PC-3 (cell line): ENCODE measurements at places on chromosomes 7 and 10. TPM values are rescaled to one million over a fixed set of nuclear protein-coding genes. Genes with fewer than 3 reads are reported as not detected.

- no peak for DNase-seq
Measured at GRCh38 chr7:76193466-76193865, 8.2 kb upstream of the SRRM3 start.

DNA sequence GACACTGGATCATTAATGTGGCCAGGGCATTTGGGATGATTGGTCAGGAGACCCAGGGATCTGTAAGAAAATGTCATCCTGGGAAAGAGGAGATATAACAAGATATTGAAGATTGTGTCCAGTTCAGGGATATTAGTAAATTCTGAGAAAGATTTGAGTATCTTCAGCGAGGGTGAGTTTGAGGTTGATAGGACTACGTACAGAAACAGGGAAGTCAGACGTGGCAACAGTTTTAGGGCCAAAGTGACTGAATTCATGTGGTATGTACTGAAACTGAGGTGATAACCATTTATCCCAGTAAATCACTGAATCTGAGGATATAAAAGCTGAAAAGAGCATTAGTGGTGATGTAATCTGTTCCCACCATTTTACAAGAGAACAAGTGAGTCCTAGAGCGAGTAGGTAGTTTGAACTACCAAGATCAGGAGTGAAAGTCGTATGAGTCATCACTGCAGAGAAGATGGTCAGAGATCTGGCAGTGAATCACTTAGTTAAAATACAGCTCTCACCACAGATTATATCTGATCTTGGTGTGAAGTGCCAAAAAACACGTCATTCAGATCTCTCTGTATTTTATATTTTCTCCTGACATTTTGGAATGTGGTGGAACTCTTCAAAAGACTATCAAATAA lies 220.5 kb downstream of the CDK14 start:
- peak; percentile 96 for DNase-seq

GRCh38 chr7:157090485-157091165 lies 48.1 kb upstream of the UBE3C start:
- DNase-seq = no peak

DNA sequence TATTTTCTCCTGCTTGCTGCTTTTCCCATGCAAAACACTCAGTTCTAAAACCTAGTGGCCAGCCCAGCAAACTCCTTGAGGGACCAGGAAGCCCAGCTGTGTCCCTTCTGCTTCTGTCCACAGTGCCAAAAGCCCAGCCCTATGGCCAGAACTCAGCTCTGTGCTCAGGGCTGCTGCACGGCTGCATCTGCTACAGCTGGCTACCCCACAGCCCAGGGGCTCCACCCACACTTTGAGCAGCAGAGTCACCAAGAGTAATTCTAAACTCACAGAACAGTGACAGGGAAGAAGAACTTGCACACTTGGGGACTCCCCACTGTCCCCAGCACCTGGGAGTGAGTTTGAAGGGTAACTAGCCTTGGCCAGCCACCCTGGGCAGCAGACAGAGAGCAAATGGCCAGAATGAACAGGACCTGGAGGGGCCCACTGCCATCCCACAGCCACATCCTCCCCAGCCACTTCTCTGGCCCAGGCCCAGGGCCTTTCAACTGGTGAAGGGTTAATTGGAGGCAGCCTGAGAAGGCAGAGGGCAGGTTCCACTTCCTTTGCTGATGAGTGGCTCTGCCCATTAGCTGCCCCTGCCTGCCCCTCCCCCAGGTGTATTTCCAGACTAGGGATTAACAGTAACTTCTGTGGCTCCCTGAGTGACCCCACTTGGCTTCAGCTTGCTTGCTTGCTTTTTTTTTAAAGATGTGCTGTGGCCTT lies 28.1 kb upstream of the TRIM8 start:
- DNase-seq = no peak

DNA sequence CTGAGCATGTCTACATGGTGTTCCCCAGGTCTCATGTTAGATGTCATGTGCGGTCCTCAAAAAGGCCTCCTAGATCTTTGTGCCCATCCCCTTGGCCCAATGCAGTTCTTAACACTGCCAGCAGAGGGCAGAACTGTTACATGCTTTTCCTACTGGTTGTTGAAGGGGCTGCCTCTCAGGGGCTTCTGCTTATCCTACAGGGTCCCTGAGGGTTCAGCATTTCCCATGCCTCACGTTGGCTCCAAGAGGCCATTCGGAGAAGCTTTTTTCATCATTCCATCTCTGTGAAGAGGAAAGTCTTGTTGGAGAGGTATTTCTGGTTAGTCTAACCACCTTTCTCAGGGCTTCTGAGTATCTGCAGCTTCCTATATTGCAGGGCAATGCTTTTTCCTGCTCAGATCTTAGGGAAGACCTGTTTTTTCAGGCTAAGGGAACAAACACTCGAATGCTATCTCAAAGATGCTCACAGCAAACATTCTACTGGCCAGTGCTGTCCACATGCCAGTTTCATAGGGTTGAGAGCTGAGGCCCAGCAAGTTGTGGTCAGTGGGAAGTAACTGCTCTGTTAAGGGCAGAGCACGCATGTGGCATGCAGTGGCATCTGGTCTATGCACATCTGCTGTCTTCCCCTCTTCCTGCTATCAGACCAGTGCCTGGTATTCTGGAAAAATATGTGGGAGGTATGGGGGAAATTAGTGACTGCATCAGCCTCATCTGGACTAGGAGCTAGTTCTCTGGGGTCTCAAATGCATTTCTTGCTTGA lies 31.5 kb downstream of the MBL2 start:
- peak; percentile 96 for DNase-seq

DNA sequence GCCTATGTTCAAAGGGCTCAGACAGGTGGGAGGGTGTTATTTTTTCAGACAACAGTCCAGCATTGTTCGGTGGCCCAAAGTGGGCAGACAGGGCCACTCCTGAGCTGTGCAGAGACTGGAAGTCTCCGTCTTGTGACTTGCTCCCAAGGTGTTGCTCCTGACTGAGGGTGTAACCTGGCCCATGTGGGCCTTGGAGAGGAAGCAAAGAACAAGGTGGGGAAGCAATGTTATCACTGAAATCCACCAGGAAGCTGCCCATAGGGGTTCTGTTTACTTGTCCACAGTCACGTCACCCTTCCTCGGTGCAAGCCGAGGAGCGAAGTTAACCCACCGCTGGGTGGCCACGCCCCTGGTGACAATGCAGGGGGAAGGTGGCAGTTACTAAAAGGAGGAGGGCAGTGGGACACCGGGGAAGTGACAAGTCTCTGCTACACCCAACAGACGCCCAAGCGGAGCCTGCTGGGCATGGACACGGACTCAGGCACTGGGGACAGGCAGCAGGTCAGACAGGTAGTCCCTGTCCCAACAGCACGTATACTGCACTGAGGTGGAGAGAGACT lies 311.6 kb upstream of the MKI67 start:
- no peak for DNase-seq

DNA sequence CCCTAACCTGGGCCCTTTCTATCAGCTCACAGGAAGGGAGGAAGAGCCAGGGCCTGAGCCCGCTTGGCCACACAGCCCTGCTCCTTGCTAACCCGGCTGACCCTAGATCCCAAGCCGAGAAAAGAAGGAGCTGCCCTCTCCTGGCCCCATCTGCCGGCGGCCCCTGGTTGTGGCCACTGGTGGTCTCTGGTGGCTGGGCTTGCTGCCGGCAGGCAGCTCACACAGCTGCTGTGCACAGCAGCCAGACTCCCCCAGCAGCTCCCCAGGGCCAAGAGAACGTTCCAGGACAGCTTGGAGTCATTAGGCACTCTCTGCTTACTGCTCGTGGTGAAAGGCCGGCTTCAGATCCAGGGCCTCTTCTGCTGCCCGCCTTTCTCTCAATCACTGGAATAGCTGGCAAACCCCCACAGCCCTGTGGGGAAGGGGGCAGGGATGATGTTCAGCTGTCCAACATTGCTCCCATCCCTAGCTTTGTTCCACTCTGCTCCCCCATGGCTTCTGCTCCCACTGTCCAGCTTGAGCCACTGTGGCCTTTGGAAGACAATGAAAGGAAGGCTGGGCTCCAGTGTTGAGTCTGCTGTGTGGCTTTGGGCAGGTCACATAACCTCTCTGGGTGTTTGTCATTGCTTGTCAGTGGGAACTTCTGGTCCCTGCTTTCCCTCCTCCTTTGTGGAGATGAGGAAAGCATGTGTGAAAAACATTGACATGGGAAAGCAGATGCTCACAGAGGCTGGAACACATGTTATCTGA lies 35.4 kb upstream of the COL13A1 start:
- DNase-seq = no peak

DNA sequence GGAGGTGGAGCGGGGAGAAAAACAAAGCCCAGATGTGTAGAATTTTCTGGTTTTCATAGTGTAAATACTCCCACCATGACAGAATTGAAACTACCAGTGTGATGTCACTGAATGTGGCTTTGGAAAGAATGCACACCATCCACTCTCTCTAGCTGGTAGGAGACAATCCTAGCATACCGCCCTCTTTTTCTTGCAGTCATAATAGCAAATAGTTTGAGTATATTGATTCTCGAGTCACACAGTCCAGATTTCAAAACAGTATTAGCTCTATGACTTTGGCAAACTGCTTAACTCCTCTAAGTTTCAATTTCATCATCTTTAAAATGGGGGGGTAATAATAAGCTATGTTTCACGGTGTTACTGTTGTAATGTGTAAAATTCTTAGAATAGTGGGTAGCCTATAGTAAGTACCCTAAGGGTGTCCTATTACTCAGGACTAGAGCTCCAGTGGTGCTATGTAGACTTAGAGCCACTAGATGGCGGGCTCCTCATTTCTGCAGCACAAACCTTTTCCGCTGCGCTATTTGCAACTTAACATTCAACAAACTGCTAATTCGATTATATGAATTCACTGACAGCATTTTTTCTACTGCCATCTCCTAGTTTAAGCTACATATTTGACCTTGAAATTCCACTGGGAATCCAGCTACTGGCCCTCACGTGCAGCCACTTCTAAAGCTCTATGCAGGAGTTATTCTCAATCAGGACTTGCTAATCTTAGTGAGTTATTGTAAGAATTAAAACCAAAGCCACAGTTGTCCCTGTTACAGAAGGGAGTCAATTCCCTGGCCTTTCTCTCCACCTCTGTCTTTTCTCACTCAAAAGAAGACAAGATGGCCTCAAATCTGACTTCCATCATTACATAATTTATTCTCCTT lies 18.7 kb downstream of the TAS2R40 start:
- peak; percentile 87 for DNase-seq

GRCh38 chr10:127877116-127877515 lies 15.6 kb downstream of the CLRN3 start:
- DNase-seq = no peak

DNA sequence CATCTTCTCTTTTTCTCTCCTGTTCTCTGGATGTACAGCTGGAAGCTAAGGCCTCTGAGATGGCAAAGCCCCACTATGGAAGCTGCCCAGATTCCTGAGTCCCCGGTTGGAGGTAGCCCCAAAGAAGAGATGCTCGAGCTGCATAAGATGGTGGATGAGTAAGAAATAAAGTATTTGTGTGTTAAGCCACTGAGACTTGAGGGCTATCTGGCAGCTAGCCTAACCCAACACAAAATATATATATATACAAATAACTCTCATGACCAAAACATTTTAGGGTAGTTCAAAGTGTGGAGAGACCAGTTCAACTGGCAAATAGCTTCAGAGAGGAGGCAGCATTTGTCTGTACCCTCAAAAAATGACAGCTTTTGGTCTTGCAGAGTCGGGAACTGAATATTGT lies 72.4 kb upstream of the PDE1C start:
- DNase-seq = peak; percentile 86

- no peak for DNase-seq
Measured at GRCh38 chr7:33400214-33400538, 270.8 kb downstream of the BBS9 start.

GRCh38 chr7:48976253-48976652 lies 51.9 kb downstream of the CDC14C start:
- DNase-seq = no peak

- peak; percentile 30 for DNase-seq
Measured at GRCh38 chr10:97169911-97170693, 15.7 kb downstream of the SLIT1 start.

DNA sequence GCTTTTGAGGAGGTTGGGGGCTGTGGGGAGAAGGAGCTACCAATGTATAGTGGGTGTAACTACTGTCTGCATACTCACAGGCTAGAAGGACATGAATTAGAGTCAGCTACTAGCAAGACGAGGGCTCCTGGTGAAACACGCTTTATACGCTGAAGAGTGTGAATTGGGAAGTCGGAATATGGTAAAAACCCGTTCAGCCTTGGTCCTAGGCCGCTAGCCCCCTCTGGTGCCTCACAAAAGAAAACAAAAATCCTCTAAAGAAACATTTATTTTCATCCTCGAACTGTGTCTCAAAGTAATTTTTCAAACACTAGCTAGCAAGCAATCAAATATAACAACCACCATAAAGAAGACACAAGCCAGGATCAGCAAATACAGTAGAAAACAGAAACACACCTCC lies 338.1 kb upstream of the SEMA3C start:
- peak; percentile 8 for DNase-seq

DNA sequence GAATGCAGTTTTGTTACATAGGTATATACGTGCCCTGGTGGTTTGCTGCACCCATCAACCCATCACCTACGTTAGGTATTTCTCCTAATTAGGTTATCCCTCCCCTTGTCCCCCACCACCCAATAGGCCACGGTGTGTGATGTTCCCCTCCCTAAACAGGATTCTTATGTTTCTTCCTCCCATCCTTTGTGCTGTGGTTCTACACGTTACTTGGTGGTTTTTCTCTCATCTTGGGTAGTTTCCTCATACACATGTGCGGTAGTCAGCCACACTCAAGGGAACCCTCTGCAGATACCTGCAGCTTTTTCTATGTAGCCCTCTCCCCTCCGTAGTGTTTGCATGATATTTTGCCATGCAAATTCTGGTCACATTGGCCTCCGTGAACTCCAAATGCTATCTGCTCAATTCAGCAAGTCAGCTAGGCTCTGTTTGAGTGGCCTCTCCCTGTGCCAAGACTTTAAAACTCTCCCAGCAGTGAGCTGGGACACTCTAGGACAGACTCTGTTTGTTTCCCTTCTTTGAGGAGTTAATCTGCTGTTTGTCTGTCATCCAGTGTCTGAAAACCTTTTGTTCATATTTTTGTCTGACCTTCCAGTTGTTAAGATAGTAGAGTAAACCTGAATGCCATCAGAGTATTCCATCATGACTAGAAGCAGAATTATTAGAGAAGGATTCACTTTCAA lies 41.0 kb downstream of the RABGEF1 start:
- no peak for DNase-seq

GRCh38 chr10:89296220-89296648 lies 5.6 kb upstream of the IFIT2 start:
- DNase-seq = no peak

GRCh38 chr7:49788455-49789059 lies 15.1 kb downstream of the VWC2 start:
- DNase-seq = no peak

GRCh38 chr10:118865998-118866693 lies 111.4 kb upstream of the CACUL1 start:
- no peak for DNase-seq

- no peak for DNase-seq
Measured at GRCh38 chr10:31001740-31002139, 29.9 kb downstream of the ZNF438 start.

GRCh38 chr10:33099748-33100147 lies 141.7 kb upstream of the ITGB1 start:
- DNase-seq = no peak

The DRGX gene
- 0.12 and 0.33 TPM in 2 replicates for total RNA-seq

The PDE1C gene
- 14.1 and 14.4 TPM in 2 replicates for total RNA-seq

The RNLS gene
- not detected in 2 replicates for total RNA-seq

The CLEC2L gene
- total RNA-seq = not detected in 2 replicates

The RBP4 gene
- 4.4 and 8.5 TPM in 2 replicates for total RNA-seq

The CYP2E1 gene
- total RNA-seq = 3.3 and 4.2 TPM in 2 replicates

The CPA2 gene
- total RNA-seq = not detected in 2 replicates

The AQP1 gene
- 0.81 and 1.2 TPM in 2 replicates for total RNA-seq
